Fibroblast of mammary gland (primary cell): ENCODE measurements at places on chromosomes 11 and 22.

DNA sequence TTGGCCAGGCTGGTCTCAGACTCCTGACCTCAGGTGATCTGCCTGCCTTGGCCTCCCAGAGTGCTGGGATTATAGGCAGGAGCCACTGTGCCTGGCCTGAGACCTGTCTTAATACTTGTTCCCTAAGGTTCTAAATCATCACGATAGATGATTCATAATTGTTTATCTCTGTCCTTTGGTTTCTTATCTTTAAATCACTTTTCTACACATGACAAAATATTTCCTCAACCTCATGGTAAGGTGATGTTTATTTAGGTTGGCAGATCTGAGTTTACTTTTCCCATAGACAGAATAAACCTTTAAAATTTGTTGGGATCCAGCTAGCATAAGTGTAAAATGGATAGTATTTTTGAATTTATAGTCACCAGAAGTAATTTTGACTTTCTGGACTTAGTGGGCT lies 3.5 kb downstream of the PSMD13 start:
- no peak for DNase-seq

DNA sequence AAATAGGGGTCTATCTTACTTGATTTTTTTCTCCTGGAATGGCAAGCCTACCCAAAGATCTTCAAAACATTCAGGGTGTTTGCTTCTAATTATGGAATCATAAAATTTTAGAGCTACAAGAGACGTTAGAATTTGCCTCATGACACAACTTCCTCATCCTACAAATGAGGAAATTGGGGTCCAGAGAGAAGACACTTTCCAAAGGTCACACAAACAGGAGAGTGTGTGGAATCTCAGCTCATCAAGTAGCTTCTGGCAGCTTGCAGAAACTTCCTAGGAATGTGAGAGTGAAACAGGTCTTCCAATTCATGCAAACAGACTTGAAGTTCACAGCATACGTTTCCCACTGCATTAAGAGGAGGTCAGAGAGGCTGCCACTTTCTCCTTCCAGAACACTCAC lies 976.0 kb downstream of the OPCML start:
- no peak for DNase-seq

- DNase-seq: no peak
Measured at GRCh38 chr11:35005141-35005780, 88.8 kb downstream of the PDHX start.

- DNase-seq: peak; percentile 39
Measured at GRCh38 chr11:33445761-33446161, 188.6 kb downstream of the HIPK3 start.

GRCh38 chr11:119320776-119321524 lies 4.0 kb upstream of the MCAM start:
- DNase-seq: peak; percentile 25
